Vagina (tissue), 2 donors: ENCODE measurements at places on chromosomes 12 and 14.

- DNase-seq: no peak
These were observed 24.2 kb downstream of the PTPRO start for GRCh38 chr12:15346488-15346887.

DNA sequence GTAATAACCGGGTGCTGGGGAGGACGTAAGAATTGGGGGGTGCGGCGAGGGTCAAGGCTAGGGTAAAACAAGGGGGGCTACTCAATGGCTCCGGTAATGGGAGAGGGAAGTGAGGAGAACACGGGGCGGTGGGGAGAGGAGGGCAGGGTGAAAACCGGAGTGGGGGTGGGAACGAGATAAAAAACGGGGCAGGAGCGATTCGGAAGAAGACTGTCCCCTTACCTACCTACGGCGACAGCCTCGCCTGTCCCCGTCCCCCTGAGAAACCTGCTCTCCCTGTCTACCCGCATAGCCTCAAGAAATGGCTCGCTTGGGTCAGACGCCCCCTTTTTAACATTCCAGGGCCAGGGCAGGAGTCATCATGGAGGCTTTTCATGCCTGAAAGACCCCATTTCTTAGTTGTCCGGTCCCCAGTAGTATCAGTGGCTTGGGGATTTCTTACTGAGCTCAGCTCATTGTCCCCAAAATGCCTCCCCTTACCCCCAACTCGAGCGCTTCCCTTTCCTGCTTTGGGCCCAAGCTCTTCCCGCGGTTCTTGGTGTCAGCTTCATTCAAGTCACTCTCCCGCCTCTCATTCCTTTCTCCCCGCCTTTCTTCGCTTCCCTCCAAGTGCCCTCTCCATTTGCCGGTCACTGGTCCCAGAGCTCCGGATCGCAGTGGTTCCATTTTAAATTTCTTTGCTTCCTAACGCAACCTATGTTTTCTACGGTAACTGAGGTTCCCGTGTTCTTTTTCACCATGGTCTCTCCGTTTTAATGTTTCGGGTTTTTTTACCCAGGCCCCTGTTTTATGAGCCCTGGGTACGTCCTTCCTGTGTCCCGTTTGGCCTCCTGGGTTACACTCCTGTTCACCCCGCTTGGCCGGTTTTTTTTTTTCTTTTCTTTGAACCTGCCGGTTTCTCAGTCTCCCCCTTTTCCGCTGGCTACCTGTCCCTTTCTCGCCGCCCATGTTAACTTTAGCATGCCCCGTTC is 1.2 kb upstream of the WSB2 start:
- DNase-seq: no peak

DNA sequence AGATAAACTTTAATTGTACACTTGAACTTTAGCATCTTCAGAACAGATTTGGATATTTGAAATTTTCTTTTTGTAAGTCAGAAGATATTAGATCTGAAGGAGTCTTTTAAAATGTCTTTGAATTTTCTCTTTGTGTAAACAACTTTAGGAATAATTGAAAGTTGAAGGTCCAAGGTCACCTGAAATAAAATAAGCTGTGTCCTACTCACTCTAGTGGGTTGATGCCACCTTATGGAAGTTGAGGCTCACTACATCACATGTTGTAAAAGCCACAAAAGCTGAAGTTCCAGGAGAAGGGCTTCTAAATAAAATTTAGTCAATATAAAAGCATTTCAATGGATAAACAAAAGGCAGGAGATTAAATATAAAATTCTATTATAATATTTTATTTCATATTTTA is 122.0 kb upstream of the ATXN7L3B start:
- no peak for DNase-seq

DNA sequence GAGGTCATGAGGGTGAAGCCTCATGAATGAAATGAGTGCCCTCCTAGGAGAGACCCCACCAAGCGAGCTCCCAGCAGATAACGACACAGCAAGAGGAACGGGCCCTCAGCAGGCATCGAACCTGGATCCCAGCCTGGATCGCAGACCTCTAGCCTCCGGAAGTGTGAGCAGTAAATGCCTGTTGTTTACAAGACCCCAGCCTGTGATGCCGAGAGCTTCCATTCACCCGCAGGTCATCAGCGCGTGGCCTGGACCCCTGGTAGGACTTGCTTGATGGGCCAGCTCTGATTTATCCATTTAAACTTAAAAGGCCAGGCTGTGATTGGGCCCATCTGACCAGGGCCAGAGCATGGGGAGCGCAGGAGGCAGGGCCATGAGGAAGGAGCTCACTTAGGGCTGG is 7.0 kb downstream of the TMEM179 start:
- DNase-seq: no peak

DNA sequence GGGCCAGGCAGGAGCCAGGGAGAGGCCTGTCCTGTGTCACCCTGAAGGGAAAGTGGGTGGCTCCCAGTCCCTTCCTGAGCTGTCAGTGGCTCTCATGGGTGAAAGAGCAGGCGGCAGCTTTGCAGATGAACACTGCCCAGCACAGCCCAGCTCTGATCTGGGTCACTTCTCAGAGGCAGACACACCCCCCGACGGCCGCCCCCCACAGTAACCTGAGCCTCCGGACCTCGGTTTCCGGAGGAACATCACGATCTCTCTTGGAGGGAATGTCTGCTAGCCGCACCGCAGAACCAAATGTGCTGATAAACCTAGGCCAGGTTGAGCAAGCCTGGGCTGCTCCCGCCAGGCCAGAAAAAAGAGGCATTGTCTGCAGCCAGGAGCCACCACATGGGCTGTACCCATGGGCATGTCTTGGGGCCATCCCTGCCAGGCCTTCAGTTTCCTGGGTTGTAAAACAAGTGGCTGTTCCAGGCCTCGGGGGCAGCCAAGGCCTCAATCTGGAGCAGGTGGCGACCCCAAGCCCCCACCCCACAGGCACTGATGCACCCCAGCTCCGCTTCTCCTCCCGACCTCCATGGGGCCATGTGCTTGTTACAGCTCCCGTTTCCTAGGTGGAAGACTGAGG is 57.6 kb downstream of the NCOR2 start:
- no peak for DNase-seq
